ENCODE measurements at places on chromosomes 3 and 15.

GRCh38 chr15:29727871-29728270 lies 94.4 kb downstream of the TJP1 start:
- no peak for DNase-seq

DNA sequence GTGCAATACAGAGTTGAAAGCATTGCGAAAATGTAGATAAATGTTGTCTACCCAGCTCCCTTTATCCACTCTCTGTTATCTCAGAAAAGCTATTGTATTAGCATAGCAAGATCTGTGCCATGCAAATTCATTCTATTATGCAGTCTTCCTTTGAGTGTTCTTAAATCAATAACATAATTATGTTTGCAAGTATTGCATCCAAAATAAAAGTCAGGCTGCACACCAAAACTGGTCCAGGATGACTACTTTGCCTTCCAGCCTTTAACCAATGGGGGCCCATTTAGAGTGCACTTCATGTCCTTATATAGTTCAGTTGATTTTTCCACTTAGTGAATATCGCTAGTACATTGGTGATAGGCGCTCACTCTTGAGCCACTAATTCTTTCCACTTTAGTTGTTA lies 107.4 kb upstream of the MLF1 start:
- DNase-seq: no peak

GRCh38 chr3:16337856-16338540 lies 73.0 kb downstream of the OXNAD1 start:
- no peak for DNase-seq

- no peak for DNase-seq
These were observed 147.3 kb upstream of the CDIN1 start for GRCh38 chr15:36432161-36432560.

- no peak for DNase-seq
These were observed 272.2 kb downstream of the ADAMTSL3 start for GRCh38 chr15:83926116-83926515.

DNA sequence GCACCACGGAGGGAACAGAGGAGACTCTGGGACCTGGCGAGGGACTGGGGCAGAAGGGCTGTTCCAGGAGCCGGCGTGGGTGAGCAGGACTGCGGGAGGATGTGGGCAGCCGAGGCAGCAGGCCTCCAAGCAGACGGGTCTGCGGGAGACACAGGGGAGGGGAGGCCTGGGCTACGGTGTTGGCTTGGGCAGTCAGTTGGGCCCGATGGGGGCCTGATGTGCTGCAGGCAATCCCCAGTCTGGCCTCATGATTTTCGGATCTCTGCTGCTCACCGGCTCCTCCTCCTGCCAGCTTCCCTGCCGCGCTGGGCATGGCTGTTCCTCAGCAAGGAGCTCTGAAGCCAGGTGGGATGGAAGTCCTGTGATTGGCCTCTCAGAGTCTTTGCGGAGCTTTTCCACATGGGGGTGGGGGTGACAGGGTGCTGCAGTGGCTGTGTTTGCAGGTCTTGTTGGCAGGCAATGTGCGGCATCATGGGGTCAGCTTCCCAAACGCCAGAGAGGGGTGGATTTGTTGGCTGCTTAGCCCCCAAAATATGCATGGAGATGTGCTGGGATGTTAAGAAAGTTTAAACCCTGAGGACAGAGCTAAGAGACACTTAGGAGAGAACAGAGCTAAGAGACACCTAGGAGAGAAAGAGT lies 19.3 kb downstream of the MINAR1 start:
- no peak for DNase-seq

GRCh38 chr3:160150525-160150924 lies 74.7 kb upstream of the C3orf80 start:
- DNase-seq: no peak

GRCh38 chr3:64856977-64857516 lies 169.2 kb upstream of the ADAMTS9 start:
- DNase-seq: no peak

GRCh38 chr3:105862217-105862616 lies 6.6 kb downstream of the CBLB start:
- no peak for DNase-seq

- no peak for DNase-seq
These were observed 59.1 kb downstream of the SST start for GRCh38 chr3:187610981-187611511.

DNA sequence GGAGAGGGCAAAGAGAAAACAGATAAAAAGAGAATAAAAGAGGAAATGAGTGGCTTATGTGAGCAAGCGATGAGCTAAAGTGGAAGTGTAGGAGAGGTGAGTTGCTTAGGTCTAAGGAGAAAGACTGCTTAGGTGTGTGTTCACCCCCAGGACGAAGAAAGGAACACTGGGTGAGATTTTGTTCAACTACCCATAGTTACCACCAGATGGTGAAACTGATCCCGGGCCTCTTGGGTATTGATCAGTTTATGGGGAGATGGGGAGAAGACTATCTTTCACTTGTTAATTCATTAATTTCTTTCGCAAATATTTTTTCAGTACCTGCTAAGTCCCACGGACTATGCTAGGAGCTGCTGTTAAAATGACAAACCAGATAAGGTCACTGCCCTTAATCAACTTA lies 33.9 kb downstream of the GAP43 start:
- DNase-seq: no peak

DNA sequence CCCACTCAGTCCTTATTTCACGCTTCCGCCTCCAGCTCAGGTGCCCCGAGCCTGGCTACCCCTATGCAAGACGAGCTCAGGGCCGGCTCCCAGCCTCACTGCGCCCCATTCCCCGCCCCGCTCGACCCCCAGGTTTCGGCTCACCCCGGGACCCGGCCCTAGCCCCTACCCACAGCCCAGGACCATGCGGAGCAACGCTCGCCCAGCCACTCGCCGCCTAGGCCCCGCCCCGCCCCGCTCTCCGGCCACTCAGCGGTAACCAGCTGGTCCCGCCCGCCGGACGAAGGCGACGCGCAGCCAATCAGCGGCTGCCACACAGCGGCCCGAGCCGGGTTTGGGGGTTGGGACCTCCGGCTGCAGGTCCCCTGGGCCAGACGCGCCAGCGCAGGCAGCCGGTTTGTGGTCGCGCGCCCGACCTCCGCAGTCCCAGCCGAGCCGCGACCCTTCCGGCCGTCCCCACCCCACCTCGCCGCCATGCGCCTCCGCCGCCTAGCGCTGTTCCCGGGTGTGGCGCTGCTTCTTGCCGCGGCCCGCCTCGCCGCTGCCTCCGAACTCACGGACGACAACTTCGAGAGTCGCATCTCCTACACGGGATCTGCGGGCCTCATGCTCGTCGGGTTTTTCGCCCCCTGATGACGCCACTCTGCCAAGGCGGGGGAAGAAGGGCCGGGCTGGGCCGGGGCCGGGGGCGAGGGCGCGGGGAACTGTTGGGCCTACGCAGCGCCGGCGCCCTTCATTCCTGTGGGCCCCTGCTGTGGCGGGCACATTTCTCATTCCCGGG lies at the start of gene CATSPER2:
Gene CATSPER2, minus strand, starts transcription at position 196 of the 781 bp plus-strand sequence. CDS start 783 bp downstream, outside the sequence.
- DNase-seq: no peak

GRCh38 chr3:87247430-87247773 lies 20.3 kb downstream of the CHMP2B start:
- no peak for DNase-seq

DNA sequence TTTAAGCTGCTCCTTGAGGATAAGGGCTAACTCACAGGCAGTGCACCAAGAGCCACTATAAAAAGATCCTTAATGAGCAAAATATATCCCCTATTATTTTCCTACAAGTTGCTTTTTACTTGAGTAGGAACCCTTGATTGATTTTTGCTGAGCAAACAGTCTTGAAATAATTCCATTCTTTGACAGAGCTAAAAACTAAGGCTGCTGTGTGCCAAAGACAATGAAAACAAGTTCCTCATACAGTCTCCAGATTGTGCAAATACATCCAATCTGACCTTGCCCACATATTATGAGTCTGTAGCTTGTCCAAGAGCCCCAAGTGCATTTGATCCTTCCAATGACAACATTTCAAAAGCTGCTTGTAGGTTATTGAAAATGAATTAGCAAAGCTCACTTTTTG lies 15.0 kb downstream of the PRKAR2A start:
- no peak for DNase-seq

GRCh38 chr3:191235331-191236314 lies 36.6 kb downstream of the OSTN start:
- no peak for DNase-seq

GRCh38 chr3:128942161-128942952 lies 51.5 kb downstream of the CFAP92 start:
- no peak for DNase-seq

- no peak for DNase-seq
These were observed 37.7 kb upstream of the SLC4A7 start for GRCh38 chr3:27521872-27522265.

GRCh38 chr3:31349001-31349748 lies 183.6 kb upstream of the STT3B start:
- no peak for DNase-seq

- no peak for DNase-seq
These were observed 56.5 kb downstream of the FMN1 start for GRCh38 chr15:33138000-33138399.

- DNase-seq: no peak
These were observed 81.8 kb downstream of the ALCAM start for GRCh38 chr3:105448338-105448982.

DNA sequence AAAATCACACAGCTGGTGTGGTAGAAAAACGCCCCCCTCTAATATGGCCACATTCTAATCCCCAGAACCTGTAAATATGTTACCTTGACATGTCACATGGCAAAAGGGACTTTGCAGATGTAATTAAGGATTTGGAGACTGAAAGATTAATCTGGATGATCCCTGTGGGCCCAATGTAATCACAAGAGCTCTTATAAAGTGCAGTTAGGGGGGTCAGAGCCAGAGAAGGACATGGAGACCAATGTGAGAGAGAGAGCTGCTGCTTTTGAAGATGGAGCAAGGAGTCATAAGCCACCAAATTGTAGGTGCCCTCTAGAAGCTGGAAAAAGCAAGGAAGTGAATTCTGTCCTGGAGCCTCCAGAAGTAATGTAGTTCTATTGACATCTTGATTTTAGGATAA lies 152.6 kb downstream of the PEX5L start:
- DNase-seq: no peak

DNA sequence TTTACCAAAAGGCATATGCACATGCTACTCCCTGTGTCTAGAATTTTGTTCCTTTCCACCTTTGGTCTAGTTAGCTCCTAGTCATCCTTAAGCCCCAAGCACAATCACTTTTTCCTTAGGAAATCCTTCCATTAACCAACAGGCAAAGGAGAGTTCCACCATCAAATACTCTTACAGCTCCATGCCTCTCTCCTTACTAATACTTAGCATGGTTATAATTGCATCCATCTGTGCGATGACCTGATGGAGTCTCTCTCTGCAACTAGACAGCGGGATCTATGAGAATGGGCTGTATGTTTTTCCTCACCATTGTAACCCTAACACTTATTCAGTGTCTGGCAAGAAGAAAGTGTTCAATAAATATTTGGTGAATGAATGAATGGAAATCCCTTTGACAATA lies 69.3 kb upstream of the SMAD3 start:
- DNase-seq: peak; percentile 46

DNA sequence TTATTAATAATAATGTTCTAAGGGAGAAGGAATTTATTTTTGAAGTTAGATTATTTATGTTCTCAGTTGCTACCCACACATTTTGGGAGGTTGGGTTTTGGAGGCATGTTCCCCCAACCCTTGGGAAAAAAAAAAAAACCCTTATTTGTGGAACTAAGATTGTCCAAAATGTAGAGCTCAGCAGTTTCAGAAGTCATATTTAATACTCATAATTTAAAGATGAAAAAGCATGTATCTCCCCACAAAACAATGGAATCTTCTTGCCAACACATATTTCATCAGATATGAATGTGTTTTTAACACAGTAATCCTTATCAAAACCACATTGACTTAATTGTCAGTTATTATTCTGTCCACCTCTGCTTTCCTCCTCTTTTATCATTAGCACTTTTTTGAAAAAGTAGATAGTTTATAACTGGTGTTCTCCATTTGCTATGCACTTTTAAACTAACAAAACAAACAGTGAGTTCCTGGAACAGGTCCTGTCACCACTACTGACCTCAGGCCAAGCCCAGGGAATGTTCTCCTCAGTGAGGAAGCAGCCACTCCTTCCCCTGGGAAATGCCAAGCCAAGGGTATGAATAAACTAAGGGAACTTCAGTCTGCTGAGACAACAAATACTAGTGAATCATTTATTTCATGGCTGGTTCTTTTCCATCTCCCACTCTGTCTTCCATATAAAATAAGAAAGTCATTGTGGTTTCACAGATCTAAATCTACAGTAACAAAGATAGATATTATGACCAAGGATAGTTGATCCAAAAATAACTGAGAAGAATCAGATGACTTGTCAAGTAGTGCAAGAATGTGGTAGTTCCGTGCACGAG lies 414.4 kb upstream of the ALCAM start:
- peak; percentile 50 for DNase-seq

DNA sequence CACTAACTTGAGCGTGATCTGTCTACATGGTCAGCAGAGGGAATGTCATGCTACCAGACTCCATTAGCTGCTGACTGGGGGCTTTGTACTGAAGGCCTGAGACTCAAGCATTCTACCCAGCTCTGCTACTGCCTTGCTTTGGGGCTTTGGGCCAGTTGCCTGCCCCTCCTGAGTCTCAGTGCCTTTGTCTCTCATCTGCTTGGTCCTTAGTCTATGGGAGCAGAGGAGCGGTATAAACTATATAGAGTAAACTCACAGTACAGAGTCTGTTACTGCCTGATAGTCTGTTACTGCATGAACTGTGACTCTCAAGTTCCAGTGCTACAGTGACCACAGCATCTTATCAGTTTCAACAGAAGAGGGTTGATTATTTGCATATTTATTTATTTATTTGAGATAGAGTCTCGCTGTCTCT lies 38.5 kb upstream of the C15orf39 start:
- DNase-seq: no peak

DNA sequence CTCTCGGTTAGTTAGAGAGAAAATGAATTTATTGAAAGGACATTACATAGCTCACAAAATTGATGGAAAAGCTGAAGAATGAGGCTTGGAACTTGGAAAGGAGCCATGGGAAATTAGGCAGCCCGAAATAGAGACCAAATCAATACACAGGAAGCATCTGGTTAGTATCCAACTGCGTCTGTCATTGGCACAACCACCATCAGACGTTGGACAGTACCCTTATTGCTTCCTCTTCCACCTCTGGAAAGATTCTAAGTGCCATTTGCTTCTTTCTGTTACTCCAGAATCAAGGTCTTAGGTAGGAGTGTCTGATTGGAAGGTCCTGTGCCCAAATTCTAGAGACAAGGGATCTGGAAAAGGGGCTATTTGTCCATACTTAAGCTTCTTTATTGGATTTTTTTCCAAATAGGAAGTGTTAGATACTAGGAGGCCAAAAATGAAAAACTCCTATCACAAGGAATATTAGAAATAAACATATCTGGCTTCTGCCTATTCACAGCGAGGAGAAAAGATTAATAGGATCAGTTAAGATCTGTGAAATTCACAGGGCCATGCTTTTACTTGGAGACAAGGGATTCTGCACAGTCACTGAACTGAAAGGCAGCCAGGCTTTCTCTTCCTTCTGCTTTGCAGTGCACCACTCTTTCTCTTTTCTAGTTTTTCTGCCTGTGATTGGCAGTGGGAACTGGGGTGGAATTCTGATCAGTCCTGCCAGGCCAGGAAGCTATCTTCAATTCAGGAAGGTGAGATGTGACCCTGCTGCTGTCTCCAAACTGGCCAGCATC lies 10.7 kb upstream of the HACD2 start:
- DNase-seq: no peak

- DNase-seq: no peak
These were observed 119.9 kb upstream of the MELTF start for GRCh38 chr3:197149528-197149927.

GRCh38 chr3:171389491-171389890 lies 70.7 kb downstream of the TNIK start:
- no peak for DNase-seq

Measured in fibroblast of skin of left biceps (primary cell).